ENCODE measurements at places on chromosomes 6 and 20.

DNA sequence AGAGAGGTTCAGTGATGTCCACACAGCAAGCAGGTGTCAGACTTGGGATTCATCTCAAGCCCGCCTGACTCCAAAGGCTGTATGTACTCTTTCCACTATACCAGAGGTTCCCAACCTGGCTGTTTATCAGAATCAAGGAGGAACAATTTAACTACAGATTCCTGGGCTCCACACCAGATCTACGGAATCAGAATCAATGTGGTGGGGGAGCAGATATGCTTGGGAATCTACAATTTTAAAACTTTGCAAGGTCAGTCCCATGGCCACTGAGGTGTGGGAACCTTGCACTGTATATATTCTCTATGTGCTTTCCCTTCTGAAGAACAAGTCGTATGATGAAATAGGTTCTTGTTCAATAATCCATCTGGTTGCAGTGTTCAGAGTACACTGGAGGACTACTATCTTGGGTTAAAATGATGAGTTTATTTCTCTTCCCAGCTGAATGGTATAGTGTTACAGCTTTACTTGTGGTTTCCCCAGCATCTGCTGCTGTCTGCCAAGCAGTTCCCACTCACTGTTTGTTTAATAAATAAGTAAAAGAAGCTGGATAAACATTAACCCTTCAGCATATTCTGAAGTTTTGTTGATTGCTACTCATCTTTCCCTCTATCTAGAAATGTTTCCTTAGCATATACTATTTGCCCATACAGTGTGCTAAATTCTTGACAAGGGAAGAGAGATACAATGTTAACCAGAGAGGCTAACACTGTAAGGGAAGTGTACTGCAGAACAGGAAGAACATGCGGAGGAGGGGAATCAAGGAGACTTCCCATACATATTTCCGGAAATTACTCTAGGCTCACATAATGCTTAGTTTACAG, 9.9 kb downstream of the TTI1 start:
- DNase-seq, result no peak

DNA sequence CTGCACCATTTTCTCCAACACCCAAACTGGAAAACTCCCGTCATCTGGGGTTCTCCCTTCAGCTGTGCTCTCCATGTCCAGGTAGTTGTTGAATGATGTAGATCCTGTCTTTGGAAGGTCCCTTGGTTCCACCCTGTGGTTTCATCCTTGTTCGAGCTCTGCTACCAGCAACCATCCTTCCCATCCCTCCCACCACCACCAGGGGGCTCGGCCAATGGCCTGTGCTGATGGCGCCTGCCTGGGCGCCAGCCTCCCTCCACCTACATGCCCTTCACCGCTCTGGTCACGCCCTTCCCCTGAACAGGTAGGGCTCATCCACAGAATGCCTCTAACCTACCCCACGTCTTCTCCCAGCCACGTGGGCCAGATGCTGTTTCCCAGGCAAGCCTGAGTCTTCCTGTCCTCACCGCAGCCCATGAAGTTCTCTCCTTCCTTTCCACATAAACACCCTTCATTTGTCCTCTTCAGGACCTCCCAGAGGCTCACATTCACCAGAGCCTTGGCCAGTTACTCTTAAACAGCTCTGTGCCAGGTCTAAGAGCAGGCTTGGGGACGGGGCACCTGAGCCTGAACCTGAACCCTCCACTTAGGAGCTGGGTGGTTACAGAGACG, 75.1 kb upstream of the DUSP22 start:
- DNase-seq, result no peak

- DNase-seq, result no peak
These were observed 243.8 kb downstream of the TBC1D32 start for GRCh38 chr6:121090492-121090891.

DNA sequence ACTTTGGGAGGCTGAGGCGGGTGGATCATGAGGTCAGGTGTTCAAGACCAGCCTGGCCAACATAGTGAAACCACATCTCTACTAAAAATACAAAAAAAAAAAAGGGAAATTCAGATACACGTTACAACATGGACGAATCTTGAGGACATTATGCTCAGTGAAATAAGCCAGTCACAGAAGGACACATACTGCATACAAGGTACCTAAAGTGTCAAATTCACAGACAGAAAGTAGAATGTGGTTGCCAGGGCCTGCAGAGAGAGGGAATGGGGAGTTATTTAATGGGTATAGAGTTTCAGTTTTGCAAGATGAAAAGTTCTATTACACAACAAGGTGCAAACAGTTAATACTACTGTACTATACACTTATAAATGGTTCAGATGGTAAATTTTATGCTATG, 75.1 kb downstream of the SNX5 start:
- no peak for DNase-seq

GRCh38 chr20:21106171-21107017, at the start of gene LINC00237:
LINC00237 (minus strand) TSS chr20:21106358.
- DNase-seq, result no peak

GRCh38 chr6:45652416-45652815, 274.7 kb upstream of the SUPT3H start:
- no peak for DNase-seq

GRCh38 chr6:163416557-163417253, 2.2 kb downstream of the QKI start:
- DNase-seq, result no peak

GRCh38 chr6:303948-304558, 11.8 kb downstream of the DUSP22 start:
- DNase-seq, result no peak

DNA sequence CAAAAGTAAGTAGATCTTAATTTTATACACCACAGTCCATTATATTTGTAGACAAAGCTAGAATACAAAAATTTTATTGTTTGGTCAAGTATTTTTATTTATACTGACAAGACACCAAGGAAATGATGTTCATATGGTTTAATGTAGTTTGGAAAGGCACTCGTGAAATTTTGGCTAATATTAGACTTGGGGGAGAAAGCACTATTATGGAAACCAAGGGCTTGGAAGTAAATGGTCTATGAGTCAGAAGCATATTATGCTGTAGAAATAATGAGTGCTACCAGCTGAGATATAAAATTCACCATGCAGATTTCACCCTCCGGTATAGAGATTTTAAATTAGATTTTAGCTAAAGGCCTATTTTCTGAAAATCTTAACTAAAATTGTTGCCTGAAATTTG, 233.6 kb downstream of the KCNQ5 start:
- DNase-seq, result no peak

DNA sequence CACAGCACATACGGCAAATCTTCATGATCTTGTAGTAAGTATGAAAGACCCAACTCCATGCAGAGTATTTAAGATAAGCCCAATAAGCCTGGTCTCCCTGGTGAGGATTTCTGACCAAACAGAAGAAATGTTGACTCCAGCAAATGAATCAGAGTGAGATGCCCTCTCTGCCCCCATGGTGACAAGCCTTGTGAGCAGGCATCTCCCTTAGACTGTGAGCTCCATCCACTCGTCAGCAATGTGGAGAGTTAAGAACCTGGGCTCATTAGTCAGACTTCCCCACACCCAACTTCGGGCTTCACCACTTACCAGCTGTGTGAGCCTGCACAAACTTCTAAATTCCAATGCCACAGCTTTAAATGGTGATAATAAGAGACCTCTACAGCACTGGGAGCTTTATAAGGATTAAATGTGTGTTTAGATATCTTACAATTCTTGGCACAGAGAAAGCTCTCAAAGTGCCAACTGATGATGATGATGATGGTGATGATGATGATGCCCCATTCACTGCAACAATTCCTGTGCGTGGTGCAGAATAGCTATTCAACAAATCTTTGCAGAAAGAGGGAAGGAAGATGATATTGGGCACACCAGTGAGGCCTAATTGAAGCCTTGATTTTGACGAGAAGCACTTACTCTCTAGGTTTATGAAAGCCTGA, 253.4 kb upstream of the TAB2 start:
- DNase-seq, result no peak

DNA sequence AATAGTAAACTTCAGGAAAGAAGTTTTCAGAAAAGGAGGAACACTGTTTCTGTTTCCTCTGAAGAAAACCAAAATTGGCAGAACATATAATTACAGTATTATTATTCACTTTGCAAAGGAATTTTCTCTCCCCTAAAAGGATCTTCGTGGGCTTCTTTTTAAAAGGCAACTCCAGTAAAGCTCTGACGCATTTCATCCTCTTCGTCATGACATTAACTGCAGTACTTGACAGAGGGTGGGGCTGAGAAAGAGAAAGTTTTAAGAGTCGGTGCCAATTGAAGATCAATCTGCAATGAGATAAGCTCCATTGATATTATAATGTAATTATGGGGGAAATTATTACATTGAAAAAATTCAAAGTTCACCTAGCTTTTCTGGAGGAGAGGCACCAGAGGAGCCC, 75.8 kb downstream of the MYB start:
- no peak for DNase-seq

DNA sequence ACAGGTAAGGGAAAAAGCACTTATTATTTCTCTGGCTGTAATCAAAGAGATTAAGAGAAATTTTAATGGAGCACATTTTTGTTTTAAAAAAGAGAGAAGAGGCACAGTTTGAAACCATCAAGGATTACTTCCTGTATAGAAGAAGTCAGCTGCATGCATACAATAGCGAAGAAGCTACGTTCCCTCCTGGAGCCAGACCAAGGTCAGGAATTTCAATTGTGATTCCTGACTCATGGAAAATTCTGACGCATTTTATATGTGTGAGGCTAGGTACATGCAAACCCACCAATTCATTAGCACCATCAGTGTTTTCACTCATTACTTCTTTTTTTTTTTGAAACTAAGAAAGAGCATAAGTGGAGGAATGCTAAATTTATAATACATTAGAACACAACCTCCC, 232.7 kb upstream of the SGK1 start:
- DNase-seq, result no peak

- peak; percentile 78 for DNase-seq
These were observed 7.1 kb upstream of the PSMG4 start for GRCh38 chr6:3251462-3252314.

GRCh38 chr6:13397359-13398068, 69.2 kb upstream of the TBC1D7 start:
- DNase-seq, result no peak

GRCh38 chr6:111789598-111789997, 83.7 kb downstream of the FYN start:
- no peak for DNase-seq

- DNase-seq, result no peak
These were observed 90.0 kb upstream of the IFNGR1 start for GRCh38 chr6:137309078-137309762.

DNA sequence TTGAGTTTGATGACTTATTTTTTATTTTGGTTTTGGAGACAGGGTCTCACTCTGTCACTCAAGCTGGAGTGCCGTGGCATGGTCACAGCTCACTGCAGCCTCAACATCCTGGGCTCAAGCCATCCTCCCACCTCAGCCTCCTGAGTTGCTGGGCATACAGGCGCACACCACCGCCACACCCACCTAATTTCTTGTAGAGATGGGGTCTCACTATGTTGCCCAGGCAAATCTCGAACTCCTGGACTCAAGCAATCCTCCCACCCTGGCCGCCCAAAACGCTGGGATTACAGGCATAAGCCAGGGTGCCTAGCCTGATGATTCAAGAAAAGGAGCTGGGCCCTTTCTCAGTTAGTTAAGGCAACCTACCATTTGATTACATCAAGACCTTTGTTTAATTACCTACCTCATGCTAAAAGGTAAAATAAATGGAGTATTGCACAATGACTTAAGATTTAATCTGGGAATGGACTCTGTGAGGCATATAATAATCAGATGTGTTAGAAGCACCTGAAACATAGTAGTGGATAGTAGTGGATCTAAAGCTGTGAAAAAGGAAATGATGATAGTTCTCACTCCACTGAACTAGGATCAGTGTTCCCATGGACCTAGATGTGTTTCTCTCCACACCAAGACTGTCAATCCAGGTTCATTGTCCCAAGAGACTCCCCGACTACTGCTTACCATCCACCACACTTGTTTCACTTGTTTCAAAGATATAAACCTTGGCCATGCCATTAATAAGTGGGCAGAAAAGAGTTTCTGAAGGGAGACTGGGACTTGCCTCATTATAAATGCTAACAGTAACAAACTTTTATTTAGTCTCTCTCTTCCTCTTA, 2.1 kb downstream of the TNFRSF21 start:
- no peak for DNase-seq

GRCh38 chr6:126181173-126181741, 158.7 kb upstream of the CENPW start:
- DNase-seq, result no peak

DNA sequence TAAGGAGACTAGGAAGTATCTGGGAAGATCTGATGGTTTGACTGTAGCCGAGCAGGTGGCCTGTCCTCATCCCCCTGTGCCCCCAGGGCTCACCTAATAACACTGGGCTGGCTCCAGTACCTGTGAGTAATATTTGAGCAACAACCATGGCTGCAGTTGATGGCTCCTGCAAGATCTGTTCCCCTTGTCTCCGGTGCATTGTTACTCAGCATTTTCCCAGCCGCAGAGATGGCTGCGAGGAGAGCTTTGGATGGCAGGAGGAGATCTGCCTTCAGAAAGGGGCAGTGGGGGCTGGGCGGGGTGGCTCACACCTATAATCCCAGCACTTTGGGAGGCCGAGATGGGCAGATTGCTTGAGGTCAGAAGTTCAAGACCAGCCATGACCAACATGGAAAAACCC, 39.3 kb downstream of the PTK7 start:
- no peak for DNase-seq

DNA sequence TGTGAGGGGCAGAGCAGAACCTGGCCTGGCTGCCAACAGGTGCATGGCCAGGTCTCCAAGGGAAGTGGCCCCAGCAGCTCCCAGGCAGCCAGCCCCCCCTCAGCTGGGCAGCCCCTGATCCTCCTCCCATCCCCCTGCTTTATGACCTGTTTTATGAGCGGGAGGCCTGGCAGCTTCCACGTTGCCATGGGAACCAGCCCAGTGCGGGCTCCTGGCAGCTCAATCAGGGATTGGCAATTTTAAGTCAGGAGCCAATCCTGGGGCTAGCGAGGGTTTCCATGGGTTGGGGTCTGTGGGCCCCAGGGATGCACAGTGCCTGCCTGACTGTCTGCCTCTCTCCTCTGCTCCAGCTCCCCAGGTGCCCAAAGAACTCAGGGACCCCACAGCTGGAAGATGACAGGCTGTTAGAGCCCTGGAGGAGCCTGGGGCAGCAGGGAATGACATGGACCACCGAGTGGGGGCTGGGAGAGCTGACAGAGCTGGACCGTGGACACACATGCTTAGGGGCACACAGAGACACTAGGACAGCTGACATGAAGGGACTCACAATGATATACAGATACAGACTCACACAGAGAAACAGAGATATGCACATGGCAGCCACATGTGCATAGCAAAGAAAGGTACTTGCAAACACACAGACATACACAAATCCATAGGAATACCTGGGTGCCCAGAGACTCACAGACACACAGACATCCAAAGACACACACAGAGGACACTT, 56.5 kb upstream of the SIRPA start:
- no peak for DNase-seq

GRCh38 chr6:89372506-89372901, 20.0 kb upstream of the UBE2J1 start:
- DNase-seq, result no peak

DNA sequence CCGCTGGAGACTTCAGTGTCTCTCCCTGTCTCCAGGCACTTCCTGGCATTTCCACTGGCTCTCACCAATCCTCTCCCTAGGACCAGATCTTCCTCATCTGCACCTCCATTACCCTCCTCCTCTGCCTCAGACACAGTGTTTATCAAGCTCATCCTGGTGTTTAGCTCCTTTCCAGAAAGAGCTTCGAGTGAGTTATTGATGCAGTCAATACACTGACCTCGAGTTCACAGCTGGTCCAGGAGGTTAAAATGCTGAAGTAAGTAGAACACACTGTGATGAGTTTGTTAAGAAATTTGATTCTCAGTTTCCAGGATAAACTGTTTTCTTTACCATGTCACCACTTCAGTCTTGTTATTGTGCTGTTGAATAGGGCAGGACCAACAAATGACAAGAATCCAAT, 42.1 kb upstream of the ARMC2 start:
- DNase-seq, result no peak

- DNase-seq, result no peak
These were observed 486.1 kb downstream of the QKI start for GRCh38 chr6:163900570-163900969.
